GM23248 (cell line): ENCODE measurements at places on chromosomes 4 and X.

GRCh38 chr4:143514497-143514896, 995 bp downstream of the SMARCA5 start:
- peak; percentile 77 for DNase-seq

GRCh38 chrX:25052798-25053534, 37.2 kb upstream of the ARX start:
- DNase-seq: no peak

DNA sequence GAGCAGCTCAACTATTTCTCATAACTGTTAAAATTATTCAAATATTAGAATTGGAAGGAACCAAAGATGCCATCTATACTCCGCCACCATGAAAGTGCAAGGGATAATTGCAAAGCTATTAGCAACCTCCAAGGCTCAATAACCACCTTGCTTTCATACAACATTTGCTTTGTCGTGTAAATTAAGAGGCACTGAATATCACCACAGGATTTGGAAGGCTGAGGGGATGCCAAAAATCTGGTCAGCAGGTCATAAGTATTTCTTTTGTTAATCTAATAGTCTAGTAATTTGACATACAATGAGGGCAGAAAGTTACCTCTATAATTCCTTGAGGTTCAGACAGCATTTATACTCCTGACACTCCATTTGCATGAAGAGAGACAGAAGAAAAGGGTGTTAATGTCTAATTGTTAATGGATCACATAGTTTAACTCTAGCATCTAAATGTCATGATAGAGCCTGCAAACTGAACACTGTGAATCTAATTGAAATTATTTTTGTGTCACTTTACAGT, 200.9 kb upstream of the DIAPH2 start:
- no peak for DNase-seq

- no peak for DNase-seq
Measured at GRCh38 chr4:103156106-103156505, 42.0 kb downstream of the CENPE start.

GRCh38 chr4:37073226-37073840, 171.2 kb upstream of the NWD2 start:
- DNase-seq: no peak

GRCh38 chr4:53551281-53551864, 39.9 kb downstream of the LNX1 start:
- no peak for DNase-seq

GRCh38 chrX:48787505-48788443, 1.4 kb downstream of the GATA1 start:
- no peak for DNase-seq

DNA sequence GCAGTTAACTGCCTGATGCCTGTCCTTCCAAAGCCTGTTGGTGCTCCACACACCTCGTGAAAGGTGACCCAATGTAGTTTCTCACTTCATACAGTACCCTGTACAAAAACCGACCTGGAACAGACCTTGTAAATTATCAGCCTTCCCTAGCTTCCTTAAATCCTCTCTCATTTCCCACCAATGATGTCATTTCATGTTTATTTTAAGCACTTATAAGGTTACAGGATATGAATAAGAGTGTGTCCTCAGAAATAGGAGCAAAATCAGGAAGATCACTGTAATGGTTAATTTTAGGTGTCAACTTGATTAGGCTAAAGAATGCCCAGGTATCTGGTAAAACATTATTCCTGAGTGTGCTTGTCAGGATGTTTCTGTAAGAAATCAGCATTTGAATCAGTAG, 44.7 kb downstream of the TMEM150C start:
- DNase-seq: peak; percentile 47

GRCh38 chr4:16418814-16419213, 192.5 kb upstream of the TAPT1 start:
- peak; percentile 31 for DNase-seq

- DNase-seq: no peak
Measured at GRCh38 chr4:74548561-74548960, 103.6 kb downstream of the AREG start.
